ENCODE measurements at places on chromosomes 1 and 21. TPM values are rescaled to one million over a fixed set of nuclear protein-coding genes. Genes with fewer than 3 reads are reported as not detected.

Gene SPRR4
- not detected for polyA plus RNA-seq

- no peak for DNase-seq
Observed at GRCh38 chr1:7339953-7340352, 431.1 kb upstream of the VAMP3 start.

Gene MAN1A2
- polyA plus RNA-seq = 13.5 TPM

DNA sequence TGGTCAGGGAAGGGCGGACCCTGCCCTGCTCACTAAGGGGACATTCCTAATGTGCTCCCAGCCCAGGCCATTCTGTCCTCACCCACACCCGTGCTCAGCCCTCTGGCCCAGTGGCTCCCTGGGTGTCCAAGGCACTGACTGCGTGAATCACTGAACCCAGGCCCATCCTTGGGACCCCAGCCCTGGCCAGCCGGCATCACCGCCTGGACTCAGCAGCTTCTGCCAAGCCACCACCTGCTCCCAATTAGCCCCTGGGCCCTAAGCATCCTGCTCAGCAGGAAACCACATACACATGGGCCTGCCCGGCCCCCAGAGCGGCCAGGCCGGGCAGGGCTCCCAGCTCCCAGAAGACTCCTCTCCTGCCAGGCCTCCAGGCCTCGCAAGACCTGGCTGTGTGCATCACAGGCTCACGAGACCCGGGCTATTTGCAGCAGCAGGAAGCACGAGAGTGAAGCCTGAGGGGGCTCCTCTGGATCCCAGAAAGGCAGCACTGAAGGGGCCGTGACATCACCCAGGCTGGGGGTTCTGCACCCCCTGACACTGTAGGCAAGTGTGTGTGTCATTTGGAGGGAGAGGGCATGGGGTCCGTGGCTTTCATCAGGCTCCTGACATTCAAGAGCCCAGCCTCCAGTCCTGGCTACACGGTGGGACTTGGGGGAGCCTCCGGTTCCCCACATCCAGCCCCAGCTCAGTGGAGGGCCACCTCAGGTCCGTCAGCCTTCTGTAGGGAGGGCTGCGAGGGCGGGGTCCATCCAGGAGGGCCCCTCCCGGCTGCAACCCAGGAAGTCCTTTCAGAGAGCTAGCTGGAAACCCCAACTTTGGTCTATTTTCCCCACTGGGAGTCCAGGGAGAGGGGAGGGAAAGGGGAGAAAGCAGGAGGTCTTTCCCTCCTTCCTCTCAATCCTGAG is 1.6 kb downstream of the MFAP2 start:
- peak; percentile 61 for DNase-seq

Gene ERICH3
- polyA plus RNA-seq = not detected

Data from endothelial cell of umbilical vein (primary cell).